Pulmonary artery endothelial cell (primary cell): ENCODE measurements at places on chromosomes 7 and 10. TPM values are rescaled to one million over a fixed set of nuclear protein-coding genes. Genes with fewer than 3 reads are reported as not detected.

DNA sequence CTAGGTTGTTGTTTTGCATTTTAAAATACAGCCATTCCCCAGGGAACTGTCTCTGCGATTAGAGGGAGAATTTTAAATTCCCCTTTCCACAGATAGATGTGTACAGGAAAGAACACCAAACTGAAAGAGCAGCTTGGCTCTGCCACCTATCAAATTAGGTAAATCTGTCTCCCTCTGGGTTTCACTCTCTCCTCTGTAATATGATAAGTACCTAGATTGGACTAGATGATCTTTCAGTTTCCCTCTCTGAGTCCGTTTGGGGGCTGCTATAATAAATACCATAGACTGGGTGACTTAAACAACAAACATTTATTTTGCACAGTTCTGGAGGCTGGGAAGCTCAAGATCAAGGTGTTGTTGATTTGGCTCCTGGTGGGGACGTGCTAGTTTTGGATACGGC is 186.0 kb downstream of the KIF20B start:
- no peak for DNase-seq

DNA sequence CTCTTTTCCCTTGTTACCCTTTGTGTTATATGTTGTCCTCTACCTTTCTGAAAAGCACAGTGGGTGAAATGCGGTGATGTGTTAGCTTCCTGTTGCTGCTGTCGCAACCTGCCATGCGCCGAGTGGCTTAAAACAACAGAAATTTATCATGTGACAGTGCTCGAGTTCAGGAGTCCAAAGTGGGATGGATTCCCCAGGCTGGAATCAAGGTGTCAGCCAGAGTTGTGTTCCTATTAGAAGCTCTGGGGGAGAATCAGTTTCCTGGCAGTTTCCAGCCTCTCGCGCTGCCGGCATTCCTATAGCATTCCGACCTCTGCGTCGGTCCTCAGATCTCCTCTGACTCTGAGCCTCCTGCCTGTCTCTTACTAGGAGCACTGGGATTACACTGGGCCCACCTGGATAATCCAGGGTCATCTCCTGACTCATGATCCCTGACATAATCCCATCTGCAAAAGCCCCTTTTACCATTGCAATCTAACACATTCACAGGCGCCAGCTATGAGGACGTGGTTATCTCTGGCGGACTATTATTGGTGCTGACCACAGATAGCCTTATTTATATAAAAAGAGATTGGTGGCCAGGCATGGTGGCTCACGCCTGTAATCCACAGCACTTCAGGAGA is 207.5 kb downstream of the CUX1 start:
- DNase-seq, result no peak

DNA sequence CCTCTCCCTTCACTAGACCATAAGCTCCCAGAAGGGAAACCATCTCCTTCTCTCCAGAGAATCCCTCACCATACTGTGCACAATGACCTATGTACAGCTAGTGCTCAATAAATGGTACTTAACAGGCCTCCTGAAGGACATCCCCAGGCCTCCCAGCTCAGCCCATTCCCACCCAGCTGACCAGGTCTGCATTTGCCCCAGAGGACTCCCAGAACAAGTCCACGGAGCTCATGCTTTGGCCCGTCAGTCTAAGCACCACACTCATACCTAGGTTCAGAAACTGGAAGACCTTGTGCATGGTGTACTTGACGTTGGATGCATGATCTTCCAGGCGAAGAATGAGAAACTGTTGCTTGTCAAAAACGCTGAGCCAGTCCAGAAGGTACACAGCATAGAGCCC is 81.3 kb downstream of the CHST15 start:
- no peak for DNase-seq

- DNase-seq, result no peak
Observed at GRCh38 chr7:33410266-33410665, 280.9 kb downstream of the BBS9 start.

GRCh38 chr10:122390271-122390670 is 15.8 kb downstream of the PLEKHA1 start:
- DNase-seq, result no peak

GRCh38 chr7:55570939-55571338 is 1.4 kb downstream of the VOPP1 start:
- peak; percentile 56 for DNase-seq

DNA sequence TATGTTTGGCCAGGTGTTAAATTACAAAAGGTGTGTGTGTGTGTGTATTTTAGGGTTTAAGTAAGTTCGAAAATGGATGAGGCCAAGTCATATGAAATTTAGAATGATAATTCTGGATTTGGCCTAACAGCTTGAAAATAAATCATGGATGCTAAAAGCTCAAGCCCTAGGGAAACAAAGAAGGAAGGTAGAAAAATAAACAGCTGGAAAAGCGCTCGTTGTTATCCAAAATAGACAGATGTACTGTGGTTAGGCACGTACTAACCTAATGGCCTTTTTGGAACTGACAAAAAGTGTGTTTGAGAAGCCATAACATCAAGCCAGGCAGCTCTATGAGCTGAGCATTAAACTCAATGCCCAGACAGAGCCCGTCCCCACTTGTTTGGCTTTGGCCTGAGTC is 17.5 kb upstream of the PALS2 start:
- DNase-seq, result no peak

- no peak for DNase-seq
Observed at GRCh38 chr10:130967784-130968183, 343.7 kb downstream of the TCERG1L start.

- no peak for DNase-seq
Observed at GRCh38 chr7:24972166-24972477, 7.9 kb downstream of the OSBPL3 start.

DNA sequence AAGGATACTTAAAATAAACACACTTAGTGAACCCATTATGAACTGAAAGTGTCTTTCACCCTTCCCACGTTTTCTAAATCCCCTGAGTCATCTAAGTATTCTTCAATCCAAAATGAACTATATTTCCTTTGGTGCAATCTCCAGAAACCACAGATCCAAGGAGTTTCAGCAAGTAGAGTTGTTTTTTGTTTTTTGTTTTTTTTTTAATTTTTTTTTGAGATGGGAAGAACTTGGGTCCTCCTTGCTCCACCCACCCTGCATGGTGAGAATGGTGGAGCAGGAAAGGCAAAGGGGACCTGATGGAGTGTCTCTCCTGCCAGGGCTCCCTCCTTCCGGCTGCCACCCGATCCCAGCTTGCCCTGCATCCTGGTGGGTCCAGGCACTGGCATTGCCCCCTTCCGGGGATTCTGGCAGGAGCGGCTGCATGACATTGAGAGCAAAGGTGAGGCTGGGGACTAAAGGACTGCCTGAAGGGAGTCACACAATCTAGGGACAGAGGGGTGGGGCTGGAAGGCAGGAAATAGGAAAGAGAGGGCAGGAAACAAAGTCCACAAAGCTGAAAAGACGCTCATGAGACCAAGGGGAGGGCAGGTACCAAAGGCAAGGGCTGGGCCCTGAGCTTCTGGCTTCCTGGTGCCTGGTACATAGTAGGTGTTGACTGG is 12.1 kb downstream of the ATG9B start:
- no peak for DNase-seq

GRCh38 chr10:124700293-124701037 is 43.7 kb downstream of the FAM53B start:
- no peak for DNase-seq

GRCh38 chr7:37391791-37392672 is 56.6 kb downstream of the ELMO1 start:
- DNase-seq, result no peak

- DNase-seq, result no peak
Observed at GRCh38 chr10:11677480-11677879, 64.7 kb upstream of the ECHDC3 start.

DNA sequence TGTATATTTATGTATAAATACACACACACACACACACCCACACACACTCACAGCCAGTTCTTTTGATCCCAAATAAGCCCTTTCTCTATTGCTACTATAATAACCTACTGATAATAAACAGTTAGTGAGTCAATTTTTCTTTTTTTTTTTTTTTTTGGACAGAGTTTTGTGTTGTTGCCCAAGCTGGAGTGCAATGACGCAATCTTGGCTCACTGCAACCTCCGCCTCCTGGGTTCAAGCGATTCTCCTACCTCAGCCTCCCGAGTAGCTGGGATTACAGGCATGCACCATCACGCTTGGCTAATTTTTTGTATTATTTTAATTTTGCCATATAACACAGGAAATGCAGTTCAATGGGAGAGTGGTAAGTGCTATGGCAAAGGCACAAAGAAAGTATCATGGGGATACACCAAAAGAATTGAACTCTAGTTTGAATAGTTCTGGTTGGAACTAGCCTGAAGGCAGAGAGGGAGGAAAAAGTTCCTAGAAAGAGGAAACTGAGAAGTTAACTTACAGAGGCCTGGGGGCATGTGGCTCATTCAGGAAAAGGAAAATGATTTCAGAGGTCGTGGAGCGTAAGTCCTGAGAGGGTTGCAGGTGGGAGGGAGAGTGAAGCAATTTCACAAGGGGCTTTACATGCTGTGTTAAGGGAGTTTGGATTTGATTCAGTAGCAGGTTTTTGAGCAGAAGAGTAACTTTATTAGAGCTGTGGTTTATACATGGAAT is 44.4 kb upstream of the JCAD start:
- peak; percentile 51 for DNase-seq

DNA sequence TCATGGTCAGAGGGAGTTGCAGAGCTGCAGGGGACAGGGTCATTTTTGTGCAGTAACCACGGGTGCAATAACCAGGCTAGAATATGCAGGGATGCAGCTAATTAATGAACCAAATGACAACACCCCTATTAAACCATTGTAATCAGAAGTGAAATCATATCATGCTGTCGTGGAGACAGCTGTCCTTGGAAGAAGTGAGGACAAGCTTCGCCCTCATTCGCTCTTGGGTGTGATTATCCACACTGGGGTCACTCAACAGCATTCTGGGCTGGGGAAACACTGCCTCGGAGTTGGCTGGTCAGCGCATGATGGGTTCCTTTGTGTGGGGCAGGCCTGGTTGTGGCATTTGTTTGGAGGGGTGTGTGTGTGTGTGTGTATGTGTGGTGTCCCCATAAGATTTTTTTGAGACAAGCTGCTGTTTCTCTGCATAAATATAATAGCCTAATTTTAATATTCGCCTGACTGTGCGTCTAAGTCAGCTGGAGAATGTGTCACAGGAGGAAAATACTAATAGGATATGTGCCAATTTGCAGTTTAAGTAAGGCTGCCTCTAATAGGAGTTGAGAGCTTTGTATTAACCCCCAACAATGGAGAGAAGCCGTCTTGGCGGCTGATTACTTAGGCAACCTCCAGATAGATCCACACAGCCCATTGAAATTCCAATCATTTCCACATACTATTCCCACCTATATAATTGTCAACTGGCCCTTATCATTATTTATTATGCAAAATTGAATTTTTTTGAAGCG is 149.4 kb downstream of the DNAJB6 start:
- DNase-seq, result no peak

GRCh38 chr10:75401569-75402485 is at the start of gene ZNF503:
Gene ZNF503 (minus strand): TSS chr10:75401764. CDS start chr10:75401419, 345 bp downstream.
- peak; percentile 87 for DNase-seq

DNA sequence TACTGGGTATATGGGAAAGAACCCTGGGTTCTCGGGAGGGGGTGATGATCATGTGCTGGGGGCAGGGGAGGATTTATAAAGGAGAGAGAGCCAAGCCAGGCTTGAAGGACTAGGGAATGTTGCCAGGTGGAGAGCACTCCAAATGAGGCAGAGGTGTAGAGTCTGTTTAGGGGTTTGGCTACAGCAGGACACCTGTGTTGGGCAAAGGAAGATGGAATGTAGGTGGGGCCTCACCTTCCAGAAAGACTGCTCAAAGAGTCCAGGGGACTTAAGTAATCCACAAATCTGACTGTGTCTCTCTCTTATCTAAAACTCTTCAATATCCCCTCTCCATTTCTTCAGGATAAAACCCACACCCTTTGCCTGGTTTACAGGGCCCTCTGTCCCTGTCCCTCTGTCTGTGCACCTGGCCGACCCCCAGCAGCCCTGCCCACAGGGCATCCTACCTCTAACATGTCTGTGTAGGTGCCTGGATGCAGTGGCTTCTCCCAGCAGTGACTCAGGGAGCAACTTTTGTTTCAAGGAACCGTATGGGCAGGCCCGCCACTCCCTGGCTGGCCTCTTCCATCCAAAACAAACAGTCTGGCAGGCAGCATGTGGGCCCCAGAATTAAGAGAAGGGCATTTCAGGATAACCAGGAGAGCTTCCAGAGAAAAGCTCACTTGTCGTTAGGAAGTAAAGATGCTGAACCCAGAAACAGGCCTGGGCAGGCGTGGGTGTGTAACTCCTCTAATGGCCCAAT is 10.6 kb upstream of the PLEKHA1 start:
- no peak for DNase-seq

The DIP2C gene
- 1.8 and 5.1 TPM in 2 replicates for total RNA-seq

The AKR1C4 gene
- total RNA-seq, result not detected in 2 replicates

The CYP2C19 gene
- 0.07 TPM in 1 of 2 replicates, not detected in the other for total RNA-seq

The TRIL gene
- 0.33 and 0.63 TPM in 2 replicates for total RNA-seq

The SSC4D gene
- 0.46 and 0.60 TPM in 2 replicates for total RNA-seq

The ZNF511 gene
- 27.4 and 40.4 TPM in 2 replicates for total RNA-seq

The NUP42 gene
- 36.9 and 46.6 TPM in 2 replicates for total RNA-seq

The WNT8B gene
- not detected in 2 replicates for total RNA-seq

The ARID5B gene
- total RNA-seq, result 4.6 and 17.0 TPM in 2 replicates

The EIF3B gene
- 280 and 312 TPM in 2 replicates for total RNA-seq

The CCDC146 gene
- 0.53 and 0.86 TPM in 2 replicates for total RNA-seq

The LRRTM3 gene
- not detected in 2 replicates for total RNA-seq

The C10orf105 gene
- total RNA-seq, result not detected in 2 replicates
